ENCODE measurements at places on chromosomes 11 and 22.

DNA sequence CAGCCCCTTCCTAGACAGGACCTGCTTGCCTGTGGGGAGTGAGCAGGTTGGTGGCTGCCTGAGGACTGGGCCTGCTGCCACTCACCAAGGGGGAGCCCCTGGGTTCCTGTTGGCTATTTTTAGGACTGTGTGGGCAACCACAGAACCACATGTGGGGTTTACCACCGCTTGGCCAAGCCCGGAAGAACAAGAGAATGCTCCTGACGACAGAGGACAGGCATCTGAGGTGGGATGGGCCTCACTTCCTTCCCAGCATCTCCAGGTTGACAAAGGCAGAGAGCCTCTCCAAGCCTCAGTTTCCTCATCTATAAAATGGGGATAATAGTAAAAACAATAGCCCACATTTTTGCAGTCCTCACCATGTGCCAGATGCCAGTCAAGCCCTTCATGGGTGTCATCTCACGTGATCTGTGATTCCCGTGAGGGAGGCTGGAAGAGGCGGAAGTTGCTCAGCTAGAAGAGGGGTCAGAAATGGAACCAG, 43.6 kb downstream of the LRRC32 start:
- no peak for DNase-seq

GRCh38 chr11:101439488-101439887, 144.3 kb downstream of the TRPC6 start:
- DNase-seq, result no peak

- DNase-seq, result no peak
Measured at GRCh38 chr11:9562716-9563115, 10.8 kb upstream of the WEE1 start.

DNA sequence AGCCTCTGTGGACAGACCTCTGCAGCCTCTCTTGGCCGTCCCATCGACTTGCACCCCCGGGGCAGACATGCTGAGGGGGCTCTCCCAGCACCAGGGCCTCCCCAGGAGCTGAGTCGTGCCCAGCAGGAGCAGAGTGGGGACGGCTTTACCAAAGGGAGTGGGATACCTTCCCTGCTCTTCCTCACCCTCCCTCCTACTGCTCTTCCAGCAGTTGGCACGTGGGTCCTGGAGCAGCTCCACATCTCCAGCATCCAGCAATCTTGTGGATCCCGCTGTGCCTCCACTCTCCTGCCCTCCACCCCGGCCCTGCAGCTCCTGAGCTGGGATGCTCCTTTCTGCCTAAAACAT, 854.0 kb downstream of the BRD1 start:
- no peak for DNase-seq

DNA sequence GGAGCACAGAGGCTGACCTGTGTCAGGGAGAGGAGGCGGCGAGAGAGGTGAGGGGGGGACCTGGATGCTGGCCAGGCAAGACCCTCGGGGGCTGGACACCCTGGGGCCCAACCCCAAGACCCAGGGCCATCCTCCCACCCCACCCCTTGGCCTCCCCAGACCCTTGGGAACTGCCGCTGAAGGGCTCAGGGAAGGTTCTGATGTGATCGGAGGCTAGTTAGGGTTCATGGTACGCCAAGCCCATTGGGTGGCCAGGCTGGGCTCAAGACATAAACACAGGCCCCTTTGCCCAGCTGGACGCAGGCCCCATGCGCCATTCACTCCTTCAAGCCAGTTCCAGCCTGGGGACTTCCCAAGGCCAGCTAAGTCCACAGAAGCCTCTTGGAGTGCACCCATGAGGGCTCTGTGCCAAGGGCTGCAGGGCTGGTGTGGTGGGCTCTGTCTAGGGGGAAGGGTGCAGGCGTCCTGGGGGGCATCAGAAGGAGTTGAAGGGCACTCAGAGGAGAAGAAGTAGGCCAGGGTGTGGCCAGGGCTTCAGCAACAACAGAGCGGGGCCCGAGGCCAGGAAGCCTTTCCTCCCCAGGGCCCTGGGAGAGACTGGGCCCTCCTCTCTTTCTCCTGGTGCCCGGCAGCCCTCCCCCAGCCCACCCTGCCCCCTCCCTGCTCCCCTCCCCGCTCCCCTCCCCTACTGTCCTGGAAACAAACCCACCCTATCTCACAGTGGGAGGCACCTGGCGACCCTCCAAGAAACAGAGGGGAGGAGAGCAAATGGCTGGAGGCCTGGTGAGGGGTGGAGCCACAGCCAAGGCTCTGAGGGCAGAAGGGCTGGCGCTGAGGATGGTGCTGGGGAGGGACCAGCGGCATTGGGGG, 12.9 kb downstream of the TSPAN32 start:
- DNase-seq, result no peak
